ENCODE measurements at places on chromosomes 2 and 18.

DNA sequence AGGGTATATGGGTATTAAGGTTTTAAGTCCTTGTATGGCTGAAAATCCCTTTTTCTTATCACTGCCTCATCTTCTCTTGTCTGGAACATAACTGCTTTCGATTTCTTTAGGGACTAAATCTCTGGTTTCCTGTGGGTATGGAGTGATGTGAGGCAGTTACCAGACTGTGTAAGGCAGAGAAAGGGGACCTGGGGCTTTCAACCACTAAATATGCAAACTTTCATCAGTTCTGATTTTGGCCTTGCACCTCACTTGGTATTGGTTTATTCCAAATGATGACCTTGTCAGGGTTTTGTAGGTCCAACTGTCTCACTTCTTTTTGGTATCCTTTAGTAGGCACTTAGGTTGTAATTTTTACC is 9.3 kb downstream of the MAP4K4 start:
- DNase-seq = no peak

DNA sequence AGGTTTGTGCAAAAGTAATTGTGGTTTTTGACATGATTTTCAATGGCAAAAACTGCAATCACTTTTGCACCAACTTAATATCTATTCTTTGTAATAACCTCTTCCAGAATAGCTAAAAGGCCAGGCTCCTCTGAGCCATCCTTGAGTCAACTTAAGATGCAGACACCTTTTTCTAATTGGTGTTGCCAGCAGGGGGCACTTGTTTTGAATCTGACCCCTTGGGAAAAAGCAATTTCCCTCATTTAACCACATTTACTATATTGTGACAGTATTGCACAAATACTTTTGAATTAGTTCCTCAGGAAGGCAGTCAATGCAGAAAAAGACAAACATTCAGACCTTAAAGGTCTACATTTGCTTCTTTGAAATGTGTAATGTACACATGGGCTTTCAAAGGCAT is 78.6 kb upstream of the GALNT5 start:
- no peak for DNase-seq

DNA sequence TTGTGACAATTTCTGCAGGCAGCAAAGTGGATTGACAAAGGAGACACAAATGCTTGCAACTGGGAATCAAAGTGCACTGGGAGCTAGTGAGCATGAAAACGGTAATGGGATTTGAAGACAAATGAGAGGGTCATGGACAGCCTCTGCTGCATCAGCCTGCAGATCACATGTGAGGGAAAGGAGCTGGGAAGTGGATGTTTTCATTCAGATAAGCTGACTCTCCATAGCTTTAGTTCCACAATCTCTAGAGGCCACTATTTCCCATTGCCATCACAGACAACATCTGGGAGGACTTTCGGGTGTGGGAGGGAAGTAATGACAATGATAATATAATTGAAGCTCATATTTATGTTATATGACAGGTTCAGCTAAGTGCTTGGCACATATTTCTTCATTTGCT is 28.4 kb downstream of the ADCYAP1 start:
- DNase-seq = no peak

- DNase-seq = no peak
These were observed 171.9 kb downstream of the PID1 start for GRCh38 chr2:229099231-229099630.

- no peak for DNase-seq
These were observed 29.9 kb downstream of the CREG2 start for GRCh38 chr2:101357376-101357775.

DNA sequence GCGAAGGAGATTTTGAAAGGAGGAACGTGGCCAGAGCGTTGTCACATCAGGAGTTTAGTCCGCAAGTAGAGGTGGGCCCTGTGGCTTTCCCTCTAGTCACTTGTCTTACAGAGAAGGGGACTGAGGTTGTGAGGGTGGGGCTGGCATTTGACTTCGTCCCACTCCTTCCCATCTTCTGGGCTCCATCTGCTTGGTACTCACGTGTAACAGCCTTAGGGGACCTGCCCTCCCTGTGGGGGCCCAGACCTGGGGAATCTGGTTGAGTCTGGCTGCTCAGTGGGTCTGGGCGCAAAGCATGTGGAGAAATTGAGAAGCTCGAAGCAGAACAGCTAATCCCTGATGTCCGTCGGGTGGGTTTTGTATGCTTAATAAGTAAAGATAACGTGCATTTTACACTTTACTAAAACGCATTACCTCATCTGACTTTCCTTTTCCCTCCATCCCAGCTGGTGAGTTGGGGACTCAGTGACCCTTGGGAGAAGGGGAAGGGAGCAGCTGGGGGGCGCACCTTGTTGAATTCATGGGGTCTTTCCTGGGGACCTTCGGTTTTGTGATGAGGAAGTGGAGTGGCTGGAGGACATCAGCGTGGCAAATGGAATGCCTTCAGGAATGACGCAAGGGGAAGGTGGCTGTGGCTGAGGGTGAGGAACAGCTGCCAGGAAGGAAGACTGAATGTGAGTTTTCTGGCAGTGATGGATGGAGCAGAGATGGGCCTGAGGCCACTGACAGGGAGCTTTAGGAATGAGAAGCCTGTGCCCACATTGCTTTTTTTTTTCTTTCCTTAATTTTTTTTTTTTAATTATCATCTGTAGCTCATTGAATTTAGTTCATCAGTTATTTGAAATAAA is 44.8 kb downstream of the ASAP2 start:
- DNase-seq = no peak

DNA sequence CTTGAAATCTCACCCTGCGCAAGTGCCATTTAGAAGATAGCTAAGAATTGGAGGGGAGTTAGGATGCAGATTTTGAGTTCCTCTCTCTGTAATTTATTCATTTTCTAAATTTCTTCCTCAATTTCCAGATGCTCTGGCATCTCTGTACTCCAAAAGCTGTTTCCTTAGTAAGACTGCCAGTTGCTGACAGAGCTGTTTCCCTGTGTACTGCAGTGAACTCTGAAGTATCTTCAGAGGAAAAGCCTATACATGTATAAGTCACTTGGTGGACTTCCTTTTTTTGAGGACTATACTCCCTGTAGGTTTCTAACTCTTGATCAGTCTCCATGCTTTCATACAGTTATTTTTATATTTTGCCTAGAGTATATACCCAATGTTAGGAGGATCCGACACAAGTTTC is 1.5 kb upstream of the RESP18 start:
- no peak for DNase-seq

DNA sequence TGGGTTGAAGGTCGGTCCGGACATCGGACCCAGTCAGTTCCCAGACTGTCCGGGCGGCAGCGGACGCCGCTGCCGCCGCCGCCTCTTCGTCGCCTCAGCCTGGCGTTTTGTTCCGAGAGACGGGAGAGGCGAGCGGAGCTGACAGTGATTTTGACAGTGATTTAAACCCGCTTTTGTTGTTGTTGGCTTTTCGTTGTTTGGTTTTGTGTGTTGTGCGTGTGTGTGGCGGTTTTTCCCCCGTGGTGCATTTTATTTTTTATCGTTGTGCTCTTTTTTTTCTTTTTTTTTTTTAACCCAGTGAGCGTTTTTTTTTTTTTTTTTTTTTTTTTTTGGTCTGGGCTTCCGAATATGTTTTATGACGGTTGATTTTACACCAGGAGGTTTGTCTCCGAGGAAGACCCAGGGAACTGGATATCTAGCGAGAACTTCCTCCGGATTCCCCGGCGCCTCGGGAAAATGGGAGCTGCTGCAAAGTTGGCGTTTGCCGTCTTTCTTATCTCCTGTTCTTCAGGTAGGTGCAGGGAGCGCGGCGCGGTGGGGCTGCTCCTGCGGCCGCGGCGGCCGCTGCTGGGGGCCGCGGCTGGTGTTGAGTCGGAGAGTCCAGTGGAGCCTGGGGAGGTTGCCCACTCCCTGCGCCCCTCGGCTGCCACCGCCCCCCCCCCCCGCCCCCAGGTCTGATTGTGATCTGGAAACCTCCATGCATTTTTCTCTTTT is at the start of gene ACVR2A:
Gene ACVR2A (plus strand): TSS at position 333 of the 714 bp plus-strand sequence. CDS start 124 bp downstream, at position 457.
- DNase-seq = peak; percentile 8

- no peak for DNase-seq
These were observed 12.3 kb downstream of the MAP3K20 start for GRCh38 chr2:173087793-173088496.

DNA sequence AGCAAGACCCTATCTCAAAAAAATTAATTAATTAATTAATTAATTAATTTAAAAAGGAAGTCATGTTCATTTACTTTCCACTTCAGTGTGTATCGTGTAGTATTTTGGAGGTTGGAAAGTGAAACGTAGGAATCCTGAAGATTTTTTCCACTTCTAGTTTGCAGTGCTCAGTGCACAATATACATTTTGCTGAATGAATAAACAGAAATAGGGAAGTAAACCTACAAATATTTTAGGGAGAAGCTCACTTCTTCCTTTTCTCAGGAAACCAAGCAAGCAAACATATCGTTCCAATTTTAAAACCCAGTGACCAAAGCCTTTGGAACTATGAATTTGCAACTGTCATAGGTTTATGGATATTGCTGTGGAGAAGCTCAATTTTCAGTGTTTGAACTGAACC is 27.8 kb downstream of the SLC14A1 start:
- DNase-seq = no peak

DNA sequence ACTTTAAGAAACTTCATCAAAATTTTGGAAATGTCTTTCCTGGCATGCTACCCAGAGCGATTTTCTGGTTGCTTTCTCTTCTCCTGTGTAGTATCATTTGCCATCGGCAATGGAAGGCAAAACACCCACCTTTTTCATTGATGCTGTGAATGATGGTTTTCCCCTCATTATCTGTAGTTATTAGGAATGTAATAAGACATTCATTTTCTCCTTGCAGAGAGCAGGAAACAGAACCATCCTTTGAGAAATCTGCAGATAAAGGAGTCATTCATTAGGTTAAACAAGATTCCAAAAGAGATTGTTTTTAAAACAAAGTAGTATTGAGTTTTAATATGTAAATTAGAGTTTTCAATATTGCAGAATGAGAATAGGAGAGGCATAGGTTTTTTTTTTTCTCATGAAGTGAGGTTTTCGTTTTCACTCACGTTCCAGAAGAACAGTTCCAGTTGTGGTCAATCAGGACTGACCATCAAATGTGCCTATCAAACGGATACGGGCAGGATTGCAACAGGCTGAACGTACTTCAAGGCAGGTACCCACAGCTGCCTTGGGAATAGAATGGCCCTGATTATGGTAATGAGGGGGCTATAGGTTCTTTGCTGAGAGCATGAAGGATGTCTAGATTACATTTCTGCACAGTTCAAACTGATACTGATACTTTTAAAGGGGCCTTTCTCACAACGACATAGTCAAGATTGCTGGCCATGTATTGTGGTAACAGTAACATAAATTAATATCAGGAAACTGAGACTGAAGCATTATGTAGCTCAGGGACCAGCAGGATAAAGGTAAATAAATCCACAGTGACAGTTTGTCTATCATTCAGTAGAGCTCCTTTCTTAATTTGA is 49.8 kb upstream of the PLA2R1 start:
- no peak for DNase-seq

- DNase-seq = no peak
These were observed 232.2 kb downstream of the HDAC4 start for GRCh38 chr2:239168575-239168974.

- no peak for DNase-seq
These were observed 519.9 kb downstream of the RNF144A start for GRCh38 chr2:7437141-7437540.

- DNase-seq = no peak
These were observed 145.5 kb upstream of the CTAGE1 start for GRCh38 chr18:22563164-22563583.

GRCh38 chr2:179532863-179533278 is 268.2 kb upstream of the SESTD1 start:
- DNase-seq = no peak

DNA sequence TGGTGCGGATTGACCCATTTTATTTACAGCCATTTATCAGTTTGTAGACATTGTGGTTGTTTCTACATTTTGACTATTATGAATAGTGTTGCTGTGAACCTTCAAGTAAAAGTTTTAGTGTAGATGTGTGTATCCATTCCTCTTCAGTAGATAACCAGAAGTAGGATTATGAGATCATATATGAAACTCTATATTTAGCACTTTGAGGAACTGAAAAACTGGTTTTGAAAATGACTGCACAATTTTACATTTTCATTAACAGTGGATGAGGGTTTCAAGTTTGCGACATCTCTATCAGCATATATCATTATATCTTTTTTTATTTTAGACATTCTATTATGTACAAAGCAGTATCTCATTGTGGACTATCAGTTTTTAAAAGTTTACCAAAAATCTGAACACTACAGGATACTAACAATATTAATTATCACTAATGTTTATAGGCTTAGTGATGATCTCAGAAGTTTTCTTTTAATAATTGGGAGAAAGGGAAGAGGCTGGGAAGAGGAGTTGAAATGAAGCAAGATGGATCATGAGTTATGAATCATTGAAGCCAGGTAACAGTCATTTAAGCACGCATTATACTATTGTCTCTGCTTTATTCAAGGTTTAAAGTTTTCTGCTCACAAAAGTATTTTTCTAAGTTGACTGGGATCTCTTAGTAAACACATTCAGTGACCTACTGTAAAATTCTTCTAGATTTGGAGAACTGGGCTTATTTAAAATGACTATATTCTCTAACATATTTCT is 329.0 kb upstream of the LRATD1 start:
- no peak for DNase-seq

DNA sequence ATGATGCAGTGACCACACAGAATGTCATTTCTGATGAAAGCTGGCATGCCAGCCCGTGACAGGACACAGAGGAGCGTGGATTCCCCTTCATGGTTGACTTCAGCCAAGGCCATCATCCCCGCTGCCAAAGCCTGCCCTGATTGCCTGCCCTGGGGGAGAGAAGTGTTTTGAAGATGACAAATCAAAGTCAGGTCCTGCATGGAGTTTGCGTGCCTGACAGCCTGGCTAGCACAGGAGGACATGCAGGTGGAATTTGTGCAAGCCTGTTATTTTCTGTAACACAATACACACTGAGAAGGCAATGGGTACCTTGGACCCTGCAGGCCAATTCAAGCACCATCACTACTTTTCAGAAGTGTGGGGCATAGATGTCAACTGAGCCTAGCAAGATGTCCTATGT is 5.4 kb upstream of the IL1R2 start:
- no peak for DNase-seq

GRCh38 chr18:37607281-37607680 is 41.7 kb upstream of the CELF4 start:
- DNase-seq = no peak

GRCh38 chr18:49794743-49795142 is 18.6 kb downstream of the ACAA2 start:
- DNase-seq = no peak

- no peak for DNase-seq
These were observed 13.8 kb upstream of the FZD7 start for GRCh38 chr2:202019689-202020450.

- DNase-seq = no peak
These were observed 183.3 kb downstream of the ASXL3 start for GRCh38 chr18:33761363-33761762.

DNA sequence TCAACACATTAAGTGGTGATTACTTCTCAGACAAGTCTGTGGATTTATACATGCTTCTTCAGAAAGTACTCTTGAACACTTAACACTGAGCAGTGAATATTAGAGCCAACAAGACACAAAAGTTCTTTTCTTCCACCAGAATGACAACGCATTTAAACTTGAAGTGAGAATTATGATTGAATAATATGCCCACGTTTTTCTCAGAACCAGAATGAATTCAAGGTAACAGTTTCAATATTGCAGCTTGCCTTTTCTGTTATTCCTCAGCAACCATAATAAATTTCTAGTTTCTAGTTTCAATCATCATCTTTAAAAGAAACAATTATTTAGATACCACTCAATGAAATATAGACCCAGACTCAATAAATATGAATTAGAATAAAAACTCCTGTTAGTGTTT is 547.0 kb downstream of the NUP35 start:
- no peak for DNase-seq

GRCh38 chr2:20370191-20370590 is 19.5 kb upstream of the PUM2 start:
- no peak for DNase-seq

- DNase-seq = no peak
These were observed 98.2 kb downstream of the DPP4 start for GRCh38 chr2:161975813-161976160.

GRCh38 chr18:32438173-32438572 is 32.5 kb downstream of the GAREM1 start:
- no peak for DNase-seq

All from stimulated activated CD4-positive, alpha-beta T cell treated with anti-CD3 and anti-CD28 coated beads, Interleukin-12 subunit alpha, Interleukin-12 subunit beta, amount 100 ng/mL, for 4 hours (primary cell).